A549 (cell line): ENCODE measurements at places on chromosomes 6 and 20. TPM values are rescaled to one million over a fixed set of nuclear protein-coding genes. Genes with fewer than 3 reads are reported as not detected.

Gene HELZ2
- 4.5 to 5.0 TPM (median 4.8 TPM) in 3 replicates for polyA plus RNA-seq

Gene LHFPL5
- polyA plus RNA-seq: 0.10 to 0.17 TPM (median 0.16 TPM) in 3 replicates

Gene CPNE5
- 0.03 to 0.20 TPM (median 0.08 TPM) in 3 replicates for polyA plus RNA-seq

Gene SIRPB2
- not detected in 3 replicates for polyA plus RNA-seq

Gene RUNX2
- 0.83 to 0.94 TPM (median 0.83 TPM) in 3 replicates for polyA plus RNA-seq
